ENCODE measurements at places on chromosomes 4 and X.

DNA sequence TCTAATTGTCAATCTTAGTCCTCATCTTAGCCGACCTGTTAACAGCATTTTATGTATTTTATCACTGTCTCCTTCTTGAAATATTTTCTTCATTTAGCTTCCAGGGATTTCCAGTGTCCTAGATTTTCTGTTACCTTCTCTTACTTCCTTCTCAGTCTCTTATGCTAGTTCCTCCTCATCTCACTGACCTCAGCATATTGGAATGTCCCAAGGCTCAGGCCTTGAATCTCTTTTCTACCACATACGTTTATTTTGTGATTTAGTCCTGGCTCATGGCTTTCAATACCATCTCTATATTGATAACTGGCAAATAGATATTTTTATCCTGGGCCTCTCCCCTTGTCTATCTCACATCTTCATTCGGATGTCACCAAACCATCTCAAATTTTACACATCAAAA is 61.1 kb downstream of the IQCM start:
- DNase-seq, result no peak

DNA sequence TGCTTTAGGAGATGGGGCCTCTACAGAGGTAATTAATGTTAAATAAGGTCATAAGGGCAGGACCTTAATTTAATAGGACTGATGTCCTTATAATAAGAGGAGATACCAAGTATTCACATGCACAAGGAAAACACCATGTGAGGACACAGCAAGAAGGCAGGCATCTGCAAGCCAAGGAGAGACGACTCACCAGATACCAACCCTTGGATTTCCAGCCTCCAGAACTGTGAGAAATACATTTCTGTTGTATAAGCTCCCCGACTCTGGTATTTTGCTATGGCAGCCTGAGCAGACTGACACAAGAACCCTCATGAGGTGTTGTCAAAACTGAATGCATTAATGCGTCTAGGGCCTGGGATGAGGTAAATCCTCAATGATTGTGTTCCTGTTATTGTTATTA is 56.2 kb upstream of the MAPK10 start:
- DNase-seq, result no peak

- no peak for DNase-seq
Measured at GRCh38 chr4:155433636-155434360, 57.0 kb upstream of the MAP9 start.

DNA sequence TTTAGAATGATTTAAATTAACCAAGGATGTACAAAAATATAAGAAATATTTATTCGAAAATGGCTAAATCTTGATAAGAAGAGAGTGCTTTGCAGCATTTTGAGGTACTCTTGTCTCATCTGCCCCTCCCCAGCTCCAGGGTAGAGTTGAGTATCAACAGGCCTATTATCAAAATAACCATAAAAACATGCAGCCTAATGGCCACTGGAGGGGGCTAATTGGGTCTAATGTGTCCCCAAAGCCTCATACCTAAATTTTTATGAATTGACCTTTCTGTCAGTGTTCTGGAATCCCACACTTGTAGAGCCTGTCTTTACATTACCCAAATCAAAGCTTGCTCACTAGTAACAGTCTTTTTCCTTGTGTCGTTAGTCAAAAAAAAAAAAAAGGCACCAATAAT is 544.9 kb upstream of the CPXCR1 start:
- no peak for DNase-seq

DNA sequence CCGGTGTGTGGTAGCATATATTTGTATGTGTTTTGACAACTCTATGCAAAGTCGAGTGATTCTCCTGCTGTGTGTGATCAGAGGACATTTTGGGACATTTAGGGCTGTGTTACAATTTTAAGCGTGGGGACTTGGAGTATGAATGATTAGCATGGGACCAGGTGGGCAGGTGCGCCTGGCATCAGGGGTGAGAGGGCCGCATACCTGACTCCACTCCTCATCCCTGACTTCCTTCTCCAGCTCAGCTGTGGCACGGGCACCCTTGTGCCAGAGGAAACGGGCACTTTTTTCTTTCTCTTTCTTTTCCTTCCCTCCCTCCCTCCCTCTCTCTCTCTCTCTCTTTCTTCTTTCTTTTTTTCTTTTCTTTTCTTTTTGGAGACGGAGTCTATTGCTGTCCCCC is 15.7 kb upstream of the PLCXD1 start:
- no peak for DNase-seq

- no peak for DNase-seq
Measured at GRCh38 chrX:108312011-108312410, 126.2 kb downstream of the COL4A6 start.

DNA sequence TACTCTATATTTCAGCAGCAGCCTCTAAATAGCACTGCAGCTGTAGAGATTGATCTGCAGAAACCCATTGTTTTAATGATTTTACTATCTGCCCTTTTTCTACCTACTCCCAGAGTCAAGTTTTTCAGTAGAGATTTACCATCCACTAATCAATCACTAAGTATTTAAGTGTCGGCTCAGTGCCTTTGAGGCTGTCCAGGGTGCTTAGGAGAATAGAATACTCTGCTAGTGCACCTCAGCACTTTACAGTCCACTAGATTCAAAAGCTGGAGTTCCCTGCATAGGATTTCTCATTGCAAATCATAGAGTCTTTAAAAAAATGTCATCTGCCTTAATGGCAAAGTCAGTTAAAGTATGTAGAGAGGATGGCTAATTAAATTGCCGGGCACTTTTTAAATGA is 29.6 kb upstream of the ANAPC4 start:
- DNase-seq, result no peak

- no peak for DNase-seq
Measured at GRCh38 chr4:110540581-110540980, 64.6 kb downstream of the ENPEP start.

- DNase-seq, result no peak
Measured at GRCh38 chr4:143531788-143532491, 18.4 kb downstream of the SMARCA5 start.

GRCh38 chrX:45077748-45078424 is 122.8 kb downstream of the DIPK2B start:
- no peak for DNase-seq

GRCh38 chrX:125507119-125507518 is 187.4 kb downstream of the TEX13C start:
- no peak for DNase-seq

- DNase-seq, result no peak
Measured at GRCh38 chr4:32169841-32170240, 1449.7 kb downstream of the PCDH7 start.

GRCh38 chrX:143632625-143633410 is 3.1 kb downstream of the SLITRK4 start:
- no peak for DNase-seq

DNA sequence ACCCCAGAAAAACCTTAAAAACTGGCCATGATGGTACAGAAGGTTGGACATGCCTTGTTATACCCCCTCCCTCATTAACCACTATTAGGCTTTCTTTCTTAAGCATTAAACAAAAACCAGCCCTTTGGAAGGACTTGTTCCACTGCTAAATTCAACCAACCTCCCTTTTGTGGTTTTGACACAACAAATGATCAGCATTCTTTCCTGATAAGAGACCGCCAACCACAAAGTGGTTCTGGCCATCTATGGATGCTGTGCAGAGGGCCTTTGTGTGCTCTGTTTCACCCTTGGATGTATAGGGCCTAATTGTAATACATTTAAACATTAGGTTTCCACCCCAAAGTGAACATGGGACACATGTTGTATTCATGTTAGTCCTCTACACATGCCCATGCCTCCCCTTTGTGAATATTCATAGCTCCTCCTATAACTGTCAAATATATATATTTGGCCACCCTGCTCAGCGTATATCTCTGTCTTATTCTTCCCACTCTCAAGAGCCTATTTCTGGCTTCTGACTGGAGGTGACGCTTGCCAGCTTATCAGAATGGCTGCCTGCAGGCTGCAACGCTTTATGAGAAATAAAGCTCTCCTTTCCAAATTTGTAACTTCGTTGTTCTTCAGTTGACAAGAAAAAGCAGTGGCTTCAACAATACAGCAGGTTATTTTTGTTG is 126.6 kb downstream of the NPNT start:
- DNase-seq, result no peak

GRCh38 chr4:52051615-52052474 is 741 bp downstream of the SPATA18 start:
- DNase-seq, result no peak

DNA sequence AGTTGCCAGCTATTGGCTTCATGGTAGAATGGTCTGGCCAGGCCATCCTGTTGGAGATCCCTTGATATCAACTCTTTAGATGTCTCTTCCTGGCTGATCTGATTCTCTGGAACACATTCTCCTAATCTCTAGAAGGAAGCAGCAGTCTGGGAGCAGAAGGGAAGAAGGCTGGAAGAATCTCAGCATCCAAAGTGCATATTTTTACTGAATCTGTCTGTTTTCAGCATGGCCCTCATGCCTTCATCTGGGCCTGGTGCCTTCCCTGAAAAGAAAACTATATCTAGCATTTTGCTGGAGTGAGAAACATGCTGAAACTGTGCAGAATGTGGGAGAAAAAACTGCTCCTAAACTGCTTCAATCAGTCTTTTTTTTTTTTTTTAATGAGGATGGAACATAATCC is 148.7 kb downstream of the REPS2 start:
- DNase-seq, result no peak

DNA sequence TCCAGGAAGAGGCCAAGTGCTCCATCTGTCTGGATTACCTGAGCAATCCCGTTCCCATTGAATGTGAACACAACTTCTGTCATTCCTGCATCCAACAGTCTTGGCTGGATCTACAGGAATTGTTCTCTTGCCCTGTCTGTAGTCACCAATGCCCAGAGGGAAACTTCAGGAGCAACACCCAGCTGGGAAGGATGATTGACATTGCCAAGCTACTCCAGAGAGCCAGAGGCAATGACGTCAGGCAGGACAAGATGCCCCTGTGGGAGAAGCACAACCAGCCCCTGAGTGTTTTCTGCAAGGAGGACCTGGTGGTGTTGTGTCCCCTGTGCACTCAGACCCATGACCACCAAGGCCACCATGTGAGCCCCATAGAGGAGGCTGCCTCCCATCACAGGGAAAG is 21.3 kb upstream of the TRIM60 start:
- DNase-seq, result no peak

- DNase-seq, result no peak
Measured at GRCh38 chr4:33437406-33437805, 2717.2 kb downstream of the PCDH7 start.

Data from activated naive CD8-positive, alpha-beta T cell treated with anti-CD3 and anti-CD28 coated beads, Interleukin-2, amount 50 U/mL, for 16 hours (primary cell).